Pancreas (tissue), 10 donors: ENCODE measurements at places on chromosomes 11 and 22. TPM values are rescaled to one million over a fixed set of nuclear protein-coding genes. Genes with fewer than 3 reads are reported as not detected.

- no peak overlapping the region for H3K27ac ChIP-seq
- H3K4me3 ChIP-seq, result no peak overlapping the region
- no peaks in the 10 kb centered on the region for H3K27me3 ChIP-seq
- no peaks in the 10 kb centered on the region for H3K36me3 ChIP-seq
These were observed 32.6 kb downstream of the PPFIA1 start for GRCh38 chr11:70303070-70303469.

GRCh38 chr11:67468759-67469507 lies at the start of gene TMEM134:
Gene TMEM134 (minus strand): TSS chr11:67469251. CDS start chr11:67469192, 59 bp downstream.
- H3K27ac ChIP-seq, result peak within 1 kb of the TSS; percentile 84
- DNase-seq, result peak; percentile 91
- peaks cover 3% of the 10 kb centered on the region for H3K4me1 ChIP-seq
- no peaks in the 10 kb centered on the region for H3K27me3 ChIP-seq
- no peaks in the 10 kb centered on the region for H3K36me3 ChIP-seq

- no peak overlapping the region for H3K4me3 ChIP-seq
- no peak for DNase-seq
- H3K27me3 ChIP-seq, result no peaks in the 10 kb centered on the region
- no peaks in the 10 kb centered on the region for H3K36me3 ChIP-seq
- no peaks in the 10 kb centered on the region for H3K4me1 ChIP-seq
- H3K27ac ChIP-seq, result no peak overlapping the region
These were observed 694.6 kb downstream of the TBC1D22A start for GRCh38 chr22:47457021-47457420.

- H3K27ac ChIP-seq, result no peak overlapping the region
- H3K36me3 ChIP-seq, result no peaks in the 10 kb centered on the region
- H3K27me3 ChIP-seq, result no peaks in the 10 kb centered on the region
- no peak for DNase-seq
- no peak overlapping the region for H3K4me3 ChIP-seq
These were observed 6.3 kb downstream of the KCNJ1 start for GRCh38 chr11:128860571-128861361.

DNA sequence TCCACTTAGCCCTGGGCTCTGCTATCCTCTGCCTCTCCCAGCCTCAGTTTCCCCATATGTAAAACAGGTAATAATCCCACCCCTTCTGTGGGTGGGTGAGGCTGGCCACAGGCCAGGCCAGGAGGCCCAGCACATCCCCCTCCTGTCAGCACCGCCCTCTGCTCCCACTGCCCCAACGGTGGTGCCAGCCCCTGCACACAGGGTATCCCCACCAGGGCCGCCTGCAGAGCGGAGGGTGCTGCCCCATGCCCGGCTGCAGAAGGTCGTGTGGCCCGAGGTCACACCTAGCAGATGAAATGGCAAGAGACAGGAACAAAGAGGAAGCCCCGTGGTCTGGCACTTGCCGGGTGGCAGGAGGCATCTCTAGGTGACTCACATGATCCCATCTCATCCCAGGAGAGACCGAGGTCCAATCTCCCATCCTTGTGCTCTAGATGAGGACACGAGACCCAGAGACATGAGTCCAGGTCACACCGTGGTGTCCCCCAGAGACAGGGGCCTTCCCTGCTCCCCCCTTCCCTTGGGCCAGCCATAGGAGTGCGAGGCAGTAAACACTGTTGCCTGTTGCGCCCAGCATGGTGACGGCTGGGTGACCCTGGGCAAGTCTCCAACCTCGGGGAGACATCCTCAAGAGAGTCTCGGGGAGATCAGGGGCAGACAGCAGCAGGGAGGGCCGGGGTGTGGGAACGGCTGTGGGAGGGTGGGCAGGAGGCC lies 27.2 kb upstream of the PPARA start:
- DNase-seq, result no peak
- H3K4me3 ChIP-seq, result no peak overlapping the region
- no peaks in the 10 kb centered on the region for H3K36me3 ChIP-seq
- no peaks in the 10 kb centered on the region for H3K4me1 ChIP-seq
- no peak overlapping the region for H3K27ac ChIP-seq

DNA sequence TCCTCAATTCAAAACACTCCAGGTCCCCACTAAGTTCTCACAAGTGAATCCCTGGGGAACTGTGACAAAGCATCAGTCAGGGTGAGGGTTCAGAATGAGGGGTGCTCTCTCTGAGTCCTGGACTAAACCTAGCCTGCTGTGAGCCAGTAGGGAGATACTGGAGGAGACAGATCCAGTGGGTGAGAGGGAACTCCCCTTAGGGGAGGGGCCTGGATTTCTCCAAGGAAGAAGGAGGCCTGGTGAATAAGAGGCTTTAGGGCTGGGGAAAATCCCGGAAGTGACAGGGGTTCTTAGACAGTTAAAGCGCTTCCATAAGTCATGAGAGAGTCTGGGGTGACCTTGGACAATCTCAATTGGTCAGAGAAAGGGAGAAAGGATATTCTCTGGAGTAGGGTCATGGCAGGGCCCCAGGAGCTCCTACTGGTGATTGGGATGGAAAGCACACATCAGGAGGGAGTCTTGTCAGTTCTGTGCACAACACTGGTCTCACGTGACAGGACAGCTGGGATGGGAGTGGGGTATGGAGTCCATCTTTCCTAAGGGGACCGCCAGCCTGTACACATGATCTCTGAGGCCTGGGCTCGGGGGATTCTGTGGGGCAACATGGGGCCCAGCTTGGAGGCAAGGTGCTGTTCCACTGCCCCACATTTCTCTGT lies 1.5 kb downstream of the TBC1D10A start:
- DNase-seq, result no peak
- peak overlapping the region; percentile 8 for H3K4me3 ChIP-seq
- H3K27me3 ChIP-seq, result no peaks in the 10 kb centered on the region

CCDC116 gene
- not detected for total RNA-seq

TLCD5 gene
- 2.5 TPM for total RNA-seq

IGLL5 gene
- not detected for total RNA-seq
